ENCODE measurements at places on chromosomes 1 and 21.

DNA sequence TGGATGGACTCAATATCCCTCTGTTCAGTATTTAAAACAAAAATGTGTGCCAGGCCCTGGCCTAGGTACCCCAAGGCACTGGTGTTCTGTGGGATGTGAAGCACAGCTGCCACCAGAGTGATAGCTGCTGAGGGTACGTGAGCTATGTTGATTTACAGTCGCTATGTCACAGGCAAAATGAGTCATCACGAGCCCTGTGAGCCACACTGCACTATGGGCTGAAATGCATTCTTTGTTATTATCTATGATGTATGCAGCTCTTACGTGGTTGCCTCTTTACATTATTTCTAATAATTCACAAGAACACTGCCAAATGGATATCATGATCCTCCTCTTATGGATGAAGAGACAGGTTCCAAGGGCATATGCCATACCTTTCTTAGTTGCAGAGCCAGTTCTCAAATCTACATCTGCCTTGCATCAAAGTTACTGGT lies 2.1 kb downstream of the TEX38 start:
- DNase-seq: no peak

GRCh38 chr1:216518844-216519627 lies 95.8 kb upstream of the USH2A start:
- no peak for DNase-seq

DNA sequence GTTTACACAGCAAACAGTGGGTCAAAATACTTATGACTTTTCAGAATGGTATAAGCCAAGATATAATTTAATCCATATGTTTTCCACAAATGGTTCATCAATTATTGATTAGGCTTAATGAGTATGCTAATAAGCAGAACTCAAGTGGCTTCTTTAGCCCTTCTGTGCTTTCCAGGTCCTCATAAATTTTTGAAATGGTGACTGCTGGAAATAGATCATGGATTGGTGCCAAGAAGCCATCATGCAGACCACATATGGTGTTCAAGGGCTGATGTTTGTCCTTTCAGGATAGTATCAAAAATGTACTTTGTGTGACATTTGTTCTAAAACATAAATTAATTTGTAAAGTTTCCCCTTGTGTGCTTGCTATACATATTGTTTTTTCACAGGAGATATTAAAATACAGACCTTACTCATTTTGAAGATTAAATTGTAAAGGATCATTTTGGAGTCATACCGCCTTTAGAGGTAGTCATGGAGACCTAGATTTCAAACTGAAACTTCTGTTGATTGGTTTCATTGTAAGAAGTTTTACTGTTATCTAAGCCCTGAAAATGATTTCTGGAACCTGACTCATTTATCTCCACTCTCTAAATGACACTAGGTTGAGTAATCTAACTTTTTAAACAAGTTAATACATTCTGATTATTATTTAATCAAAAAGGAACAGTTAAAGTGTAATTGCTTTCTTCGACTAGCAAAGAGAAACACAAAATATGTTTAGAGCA lies 507.9 kb downstream of the PLA2G4A start:
- DNase-seq: no peak

DNA sequence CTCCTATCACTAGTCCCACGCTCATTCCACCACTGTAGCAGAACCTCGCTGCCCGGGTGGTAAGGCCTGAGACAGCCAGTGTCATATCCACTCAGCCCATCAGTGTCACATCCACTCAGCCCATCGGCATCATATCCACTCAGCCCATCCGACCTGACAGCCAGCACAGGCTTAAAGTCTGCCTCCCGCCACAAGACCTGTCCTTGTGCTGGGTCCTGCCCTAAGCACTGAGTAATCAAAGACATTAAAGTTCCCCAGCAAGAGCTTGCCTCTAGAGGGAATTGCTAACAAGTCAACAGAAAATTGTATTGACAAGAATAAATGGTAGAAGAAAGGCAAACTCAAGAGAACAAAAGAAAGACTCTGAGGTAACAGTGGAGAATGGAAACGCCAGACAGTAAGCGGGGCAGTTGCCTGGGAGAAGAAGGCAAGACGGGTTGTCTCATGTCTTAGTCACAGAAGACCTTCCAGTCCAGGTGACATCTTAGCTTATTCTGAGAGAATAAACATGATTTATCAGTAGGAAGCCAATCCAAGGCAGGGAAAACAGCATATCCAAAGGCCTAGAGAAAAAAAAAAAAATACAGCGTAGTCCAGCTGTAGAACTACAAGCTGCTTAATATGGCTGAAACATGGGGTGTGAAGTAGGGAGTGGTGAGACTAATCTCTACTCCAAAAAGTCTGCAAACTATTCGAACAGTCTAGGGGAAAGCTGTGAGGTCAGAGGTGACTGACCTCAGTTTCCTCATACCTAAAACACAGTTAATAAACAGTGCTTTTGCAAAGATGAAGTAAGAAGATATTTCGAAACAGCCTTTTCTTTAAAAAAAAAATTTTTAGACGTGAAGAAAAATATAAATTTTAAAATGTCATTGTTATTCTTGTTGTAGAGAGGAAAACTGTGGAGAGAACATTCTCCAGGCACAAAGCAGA lies 1.1 kb downstream of the ITLN1 start:
- DNase-seq: no peak

GRCh38 chr21:45091550-45092322 lies 17.4 kb downstream of the ADARB1 start:
- no peak for DNase-seq

DNA sequence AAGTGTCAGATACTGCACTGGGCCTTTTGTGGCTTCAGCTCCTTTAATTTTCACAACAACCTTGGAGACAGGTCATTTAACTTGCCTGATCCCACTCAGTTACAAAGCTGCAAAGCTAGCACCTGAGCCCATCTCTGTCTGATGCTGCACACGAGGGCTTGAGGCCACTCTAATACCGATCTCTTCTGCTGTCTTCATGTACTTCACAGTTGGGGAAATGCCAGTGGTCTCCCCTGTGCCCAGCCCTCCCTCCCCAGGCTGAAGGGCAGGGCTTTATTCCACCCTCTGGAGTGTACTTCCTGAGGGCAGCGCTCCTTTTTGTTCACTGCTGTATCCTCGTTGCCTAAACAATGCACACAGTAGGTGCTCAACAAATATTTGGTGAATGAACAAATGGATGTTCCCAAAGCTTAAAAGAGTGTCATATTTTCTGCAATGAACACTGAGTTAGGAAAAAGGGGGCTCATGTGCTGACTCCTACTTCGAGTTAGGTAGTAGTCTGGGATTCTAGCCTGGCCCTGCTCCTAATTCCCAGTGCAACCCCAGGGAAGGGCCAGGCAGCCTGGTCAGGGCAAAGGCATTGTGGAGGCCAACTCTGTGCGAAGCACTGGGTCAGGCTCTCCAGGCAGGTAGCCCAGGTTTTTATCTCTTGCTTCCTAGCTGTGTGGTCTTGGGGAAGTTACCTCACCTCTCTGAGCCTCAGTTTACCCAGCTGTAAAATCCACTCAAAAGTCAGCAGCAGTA lies 1.1 kb downstream of the TMCO4 start:
- DNase-seq: no peak

- DNase-seq: no peak
Observed at GRCh38 chr1:178581351-178582303, 68.7 kb downstream of the TEX35 start.

DNA sequence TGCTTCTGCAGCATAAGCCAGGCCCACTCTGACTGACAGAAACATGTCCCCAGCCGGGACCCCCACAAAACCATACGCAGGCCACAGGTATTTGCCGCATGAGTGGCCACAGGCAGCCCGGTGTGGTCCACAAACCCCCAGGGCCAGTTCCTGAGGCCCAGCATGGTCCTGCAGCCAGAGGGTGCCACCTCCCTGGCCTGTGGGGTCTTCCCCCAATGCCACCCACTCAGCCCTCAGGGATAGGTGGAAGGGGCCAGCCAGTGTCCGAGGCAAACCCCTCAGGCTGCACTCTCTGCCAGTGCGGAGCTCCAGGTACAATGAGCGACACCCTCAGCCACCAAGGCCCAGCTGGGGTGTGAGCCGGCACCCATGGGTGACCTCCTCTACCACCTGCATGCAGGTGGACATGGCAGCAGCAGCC lies 43.5 kb downstream of the UBE2G2 start:
- DNase-seq: no peak

GRCh38 chr1:230064283-230064682 lies 2.8 kb upstream of the GALNT2 start:
- DNase-seq: no peak

- no peak for DNase-seq
Observed at GRCh38 chr21:26332867-26333266, 162.3 kb upstream of the APP start.

- DNase-seq: no peak
Observed at GRCh38 chr1:27001570-27002360, 8.3 kb downstream of the TRNP1 start.

- no peak for DNase-seq
Observed at GRCh38 chr1:64387389-64388285, 82.3 kb upstream of the CACHD1 start.

GRCh38 chr1:207810606-207811295 lies 58.9 kb downstream of the CD46 start:
- DNase-seq: no peak

DNA sequence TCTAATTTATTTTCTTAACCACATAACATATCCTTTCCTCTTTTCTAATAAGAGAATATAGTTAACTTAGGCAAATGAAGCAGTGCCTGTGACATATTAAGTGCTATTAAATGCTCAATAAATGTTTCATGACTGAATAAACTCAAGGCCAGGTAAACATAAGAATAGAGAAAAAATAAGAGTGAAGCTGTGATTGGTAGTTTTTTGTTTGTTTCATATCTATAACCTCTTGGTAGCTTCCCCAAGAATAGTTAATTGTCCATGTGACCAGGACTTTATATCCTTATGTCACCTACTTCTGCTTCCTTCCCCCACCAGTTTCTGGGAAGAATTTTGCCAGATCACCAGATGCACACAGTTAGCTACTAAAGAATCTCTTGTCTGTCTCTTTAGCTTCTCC lies 295.1 kb upstream of the ST6GALNAC5 start:
- DNase-seq: no peak

DNA sequence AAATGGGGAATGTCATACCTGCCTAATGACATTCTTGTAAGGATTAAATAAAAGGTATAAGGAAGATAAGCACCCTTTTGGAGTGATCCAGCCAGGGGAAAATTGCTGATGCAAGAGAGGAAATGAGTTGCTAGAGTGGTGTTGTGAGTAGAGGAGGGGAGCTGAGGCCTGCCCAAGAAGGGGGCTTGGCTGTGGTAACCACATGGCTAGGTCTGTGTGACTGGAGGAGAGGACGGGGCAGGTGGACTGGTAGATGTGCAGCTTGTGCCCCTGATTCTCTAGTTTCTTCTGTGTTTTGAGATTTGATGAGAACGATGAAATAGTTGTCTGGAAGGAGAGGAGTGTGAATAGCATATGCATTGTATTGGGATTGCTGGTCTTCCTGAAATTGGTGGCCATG lies 6.6 kb downstream of the TXLNA start:
- DNase-seq: no peak

DNA sequence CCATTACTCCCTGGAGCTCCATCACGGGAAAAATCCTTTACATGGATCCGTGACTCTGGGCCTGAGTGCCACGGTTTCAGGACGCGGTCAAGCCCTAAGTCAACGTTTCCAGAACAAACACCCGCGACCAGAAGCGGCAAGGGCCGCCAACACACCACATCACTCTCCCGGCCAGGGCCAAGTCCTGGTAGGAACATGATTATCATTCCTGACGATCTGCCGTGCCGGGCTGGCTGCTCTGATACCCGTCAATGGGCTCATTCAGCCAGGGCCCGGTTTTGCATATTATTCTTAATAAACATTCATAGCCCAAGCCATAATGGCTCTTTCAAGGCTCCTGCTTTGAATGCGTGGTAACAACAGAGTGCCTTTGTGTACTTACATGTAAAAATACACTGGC lies 44.6 kb upstream of the SIM2 start:
- no peak for DNase-seq

DNA sequence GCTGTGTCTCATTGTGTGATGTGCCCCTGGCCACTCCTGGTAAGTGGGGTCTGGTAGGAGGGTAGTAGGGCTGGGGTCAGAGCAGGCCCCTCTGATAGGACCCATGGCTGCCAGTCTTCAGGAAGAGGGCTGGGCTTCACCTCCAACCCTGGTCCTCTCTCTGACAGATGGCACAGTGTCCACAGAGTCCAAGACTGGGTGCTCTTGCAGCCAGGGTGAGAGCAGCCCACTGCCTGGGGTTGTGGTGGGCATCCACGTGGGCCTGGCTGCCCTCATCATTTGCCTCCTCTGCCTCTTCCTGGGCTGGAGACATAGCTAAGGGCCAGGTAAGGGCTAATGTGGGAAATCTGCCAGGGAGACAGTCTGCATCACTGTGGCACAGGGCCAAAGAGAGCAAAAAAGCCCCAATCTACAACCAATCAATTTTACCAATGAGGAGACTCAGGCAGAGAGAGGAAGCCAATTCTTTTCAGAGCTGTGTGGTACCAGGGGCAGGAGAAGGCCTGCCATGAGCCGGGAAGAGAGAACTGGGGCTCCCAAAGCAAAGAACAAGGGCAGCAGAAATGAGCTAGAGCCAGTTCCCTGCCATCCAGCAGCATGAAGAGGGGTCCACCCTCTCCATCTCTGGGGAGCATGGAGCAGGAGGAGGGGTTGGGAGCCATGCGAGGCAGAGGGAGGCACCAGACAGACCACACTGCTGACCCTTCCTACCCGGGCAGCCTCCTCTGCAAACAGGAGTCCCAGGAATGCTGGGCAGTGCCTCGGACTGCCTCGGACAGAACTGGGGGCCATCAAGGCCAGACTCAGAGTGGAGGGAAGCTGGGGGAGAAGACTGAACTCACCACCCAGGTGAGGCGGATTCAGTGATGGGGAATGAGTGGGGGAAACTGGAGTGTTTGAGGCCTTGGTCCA lies 26.8 kb downstream of the SLC27A3 start:
- no peak for DNase-seq

DNA sequence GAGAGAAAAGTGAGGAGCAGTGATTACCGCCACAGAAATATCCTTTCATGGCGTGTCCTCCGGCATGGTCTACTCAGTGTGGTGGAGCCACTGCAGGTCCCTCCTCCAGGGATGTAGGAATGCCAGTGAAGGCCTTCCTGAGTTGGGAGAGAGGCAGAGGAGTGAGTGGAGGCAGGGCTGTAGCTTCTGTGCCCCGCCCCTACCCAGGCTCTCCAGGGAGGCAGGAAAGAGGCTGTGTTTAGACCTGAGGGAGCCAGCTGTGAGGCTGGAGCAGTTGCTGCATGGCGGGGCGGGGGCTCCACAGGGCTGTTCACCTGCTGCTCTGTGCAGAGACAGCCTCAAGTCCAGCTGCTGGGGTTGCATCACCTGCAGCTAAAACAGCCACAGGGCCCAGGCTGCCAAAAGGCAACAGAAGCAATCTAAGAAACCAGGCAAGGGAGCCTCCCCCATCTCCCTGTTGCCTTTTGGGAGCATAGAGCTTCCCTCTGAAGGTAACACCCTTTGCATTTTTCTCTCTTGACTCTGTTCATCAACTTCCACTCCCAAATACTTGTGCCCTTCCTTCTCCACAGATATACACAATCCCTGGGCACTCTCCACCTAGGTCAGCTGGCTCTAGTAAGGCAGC lies 801 bp upstream of the ANXA9 start:
- no peak for DNase-seq

- no peak for DNase-seq
Observed at GRCh38 chr1:2135441-2135841, 59.1 kb downstream of the FAAP20 start.

GRCh38 chr21:17488620-17489019 lies 24.2 kb upstream of the CXADR start:
- no peak for DNase-seq

Measured in Panc1 (cell line).